ENCODE measurements at places on chromosomes 12 and 14.

- DNase-seq = no peak
Measured at GRCh38 chr14:57640036-57640435, 146.4 kb upstream of the CCDC198 start.

- no peak for DNase-seq
Measured at GRCh38 chr14:55841625-55842024, 261.6 kb downstream of the KTN1 start.

DNA sequence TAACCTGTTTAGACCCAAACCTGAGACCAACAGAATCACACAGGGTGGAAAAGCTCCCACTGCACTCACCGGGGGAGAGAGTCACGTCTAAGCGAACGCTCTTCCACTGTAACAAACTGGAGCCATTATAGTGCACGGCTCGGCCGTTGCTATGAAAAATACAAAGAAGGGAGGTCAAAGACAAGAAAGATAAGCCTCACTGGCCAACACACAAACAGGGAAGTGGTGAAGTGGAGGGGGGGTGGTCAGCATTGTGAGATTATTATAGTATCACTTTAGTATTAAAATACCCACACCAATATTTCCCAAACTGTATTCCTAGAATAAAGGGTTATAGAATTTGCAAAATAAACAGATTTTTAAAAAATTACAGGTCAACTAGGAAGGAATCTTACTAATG, 90.9 kb downstream of the TRAFD1 start:
- DNase-seq = no peak

- no peak for DNase-seq
Measured at GRCh38 chr14:59769586-59769985, 101.0 kb downstream of the RTN1 start.

DNA sequence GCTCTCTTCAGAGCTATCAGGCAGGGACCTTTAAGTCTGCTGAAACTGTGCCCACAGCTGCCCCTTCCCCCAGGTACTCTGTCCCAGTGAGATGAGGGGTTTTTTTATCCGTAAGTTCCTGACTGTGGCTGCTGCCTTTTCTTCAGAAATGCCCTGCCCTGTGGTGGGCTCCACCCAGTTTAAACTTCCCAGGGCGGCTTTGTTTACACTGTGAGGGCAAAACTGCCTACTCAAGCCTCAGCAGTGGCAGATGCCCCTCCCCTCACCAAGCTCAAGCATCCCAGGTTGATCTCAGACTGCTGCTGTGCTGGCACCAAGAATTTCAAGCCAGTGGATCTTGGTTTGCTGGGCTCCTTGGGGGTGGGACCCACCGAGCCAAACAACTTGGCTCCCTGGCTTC, 46.9 kb upstream of the SLC16A7 start:
- no peak for DNase-seq

GRCh38 chr12:109719123-109720022, 5.7 kb downstream of the FAM222A start:
- DNase-seq = no peak

GRCh38 chr14:89085737-89086382, 261.4 kb downstream of the TTC8 start:
- no peak for DNase-seq

GRCh38 chr12:26689281-26689841, 143.6 kb downstream of the ITPR2 start:
- DNase-seq = no peak
